H1 (cell line): ENCODE measurements at places on chromosomes 11 and 22. TPM values are rescaled to one million over a fixed set of nuclear protein-coding genes. Genes with fewer than 3 reads are reported as not detected.

Gene BEST1
- 0.62 and 1.4 TPM in 2 replicates for polyA plus RNA-seq

Gene CCDC87
- 0.32 and 0.63 TPM in 2 replicates for polyA plus RNA-seq

Gene CD248
- polyA plus RNA-seq, result 2.7 and 4.6 TPM in 2 replicates

Gene RAB39A
- 6.2 and 7.1 TPM in 2 replicates for polyA plus RNA-seq

Gene ZBTB16
- 0.12 and 0.19 TPM in 2 replicates for polyA plus RNA-seq

Gene SLC22A8
- polyA plus RNA-seq, result not detected in 2 replicates

Gene RAG1
- polyA plus RNA-seq, result 0.13 and 0.14 TPM in 2 replicates

Gene OR51E2
- not detected in 2 replicates for polyA plus RNA-seq

Gene TMEM151A
- 3.2 and 4.5 TPM in 2 replicates for polyA plus RNA-seq

Gene LSP1
- polyA plus RNA-seq, result 0.03 TPM in 1 of 2 replicates, not detected in the other

Gene GRAP2
- polyA plus RNA-seq, result 0.08 and 0.19 TPM in 2 replicates

Gene UBXN1
- polyA plus RNA-seq, result 78.6 and 126 TPM in 2 replicates
